Hematopoietic multipotent progenitor cell treated with erythropoietin and hydrocortisone succinate and interleukin-3 and kit ligand, for 15 days (in vitro differentiated cells): ENCODE measurements at places on chromosomes 16 and 17.

- peak; percentile 44 for DNase-seq
Observed at GRCh38 chr17:50501054-50501453, 7.2 kb upstream of the MYCBPAP start.

DNA sequence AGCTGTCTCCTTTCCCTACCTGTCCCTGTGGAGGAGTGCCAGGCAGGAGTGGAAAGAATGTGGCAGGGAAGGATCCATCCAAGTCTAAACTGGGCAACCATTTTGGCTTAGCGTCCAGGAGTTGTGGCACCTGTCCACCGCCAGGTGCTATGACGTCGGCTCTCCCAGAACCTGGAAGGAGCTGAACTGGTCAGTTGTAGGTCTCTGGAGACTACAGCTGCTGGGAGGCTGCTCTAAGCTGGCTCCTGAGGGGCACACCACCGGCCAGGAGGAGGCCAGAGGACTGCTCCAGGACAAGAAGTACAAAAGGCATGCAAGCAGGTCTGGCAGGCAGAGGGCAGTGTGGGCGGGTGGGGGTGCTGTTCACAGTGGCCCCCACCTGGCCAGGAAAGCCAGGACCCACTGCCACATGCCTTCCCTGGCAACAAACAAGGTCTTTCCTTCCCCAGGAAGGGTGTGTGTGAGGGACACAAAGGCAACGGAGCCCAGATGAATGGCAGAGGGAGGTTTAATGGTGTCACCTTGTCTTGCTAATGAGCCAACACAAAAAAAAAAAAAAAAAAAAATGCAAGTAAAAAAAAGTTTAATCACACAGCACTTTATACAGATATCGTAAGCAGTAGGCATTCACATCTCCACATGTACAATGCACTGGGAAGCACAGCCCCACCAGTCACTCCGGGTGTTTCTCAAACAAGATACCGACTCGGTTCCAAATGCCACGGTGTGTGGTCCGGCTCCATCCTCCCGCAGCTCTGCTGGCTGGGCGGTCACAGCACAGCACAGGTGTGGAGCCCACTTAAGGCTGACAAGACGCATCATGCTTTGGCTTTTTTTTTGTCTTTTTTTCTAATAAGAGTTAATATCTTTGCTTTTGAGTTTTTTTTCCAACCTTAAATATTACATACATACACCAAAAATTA lies 4.8 kb downstream of the SPHK1 start:
- no peak for DNase-seq

GRCh38 chr16:85567935-85568334 lies 45.2 kb upstream of the GSE1 start:
- DNase-seq: no peak

GRCh38 chr16:11603331-11603750 lies 16.6 kb upstream of the LITAF start:
- DNase-seq: no peak

DNA sequence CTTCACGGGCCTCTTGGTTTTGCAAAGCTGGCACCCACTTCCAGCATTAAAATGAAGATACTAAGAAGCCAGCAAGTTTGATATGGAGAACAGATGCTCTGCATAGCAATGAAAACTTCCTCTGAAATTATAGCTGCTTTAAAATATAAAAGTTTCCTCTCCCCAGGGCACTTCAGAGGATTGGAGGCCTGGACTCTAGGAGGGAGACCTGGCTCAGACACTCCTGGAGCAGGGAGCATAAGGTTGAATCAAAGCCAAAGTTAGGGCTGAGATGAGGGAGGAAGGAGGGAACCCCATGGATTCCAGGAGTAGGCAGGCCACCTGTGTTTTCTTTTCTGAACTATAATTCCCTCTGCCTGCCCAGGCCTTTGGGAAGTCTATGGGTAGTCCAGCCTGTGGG lies 176.0 kb upstream of the RPL38 start:
- no peak for DNase-seq
